ENCODE measurements at places on chromosomes 13 and 19.

DNA sequence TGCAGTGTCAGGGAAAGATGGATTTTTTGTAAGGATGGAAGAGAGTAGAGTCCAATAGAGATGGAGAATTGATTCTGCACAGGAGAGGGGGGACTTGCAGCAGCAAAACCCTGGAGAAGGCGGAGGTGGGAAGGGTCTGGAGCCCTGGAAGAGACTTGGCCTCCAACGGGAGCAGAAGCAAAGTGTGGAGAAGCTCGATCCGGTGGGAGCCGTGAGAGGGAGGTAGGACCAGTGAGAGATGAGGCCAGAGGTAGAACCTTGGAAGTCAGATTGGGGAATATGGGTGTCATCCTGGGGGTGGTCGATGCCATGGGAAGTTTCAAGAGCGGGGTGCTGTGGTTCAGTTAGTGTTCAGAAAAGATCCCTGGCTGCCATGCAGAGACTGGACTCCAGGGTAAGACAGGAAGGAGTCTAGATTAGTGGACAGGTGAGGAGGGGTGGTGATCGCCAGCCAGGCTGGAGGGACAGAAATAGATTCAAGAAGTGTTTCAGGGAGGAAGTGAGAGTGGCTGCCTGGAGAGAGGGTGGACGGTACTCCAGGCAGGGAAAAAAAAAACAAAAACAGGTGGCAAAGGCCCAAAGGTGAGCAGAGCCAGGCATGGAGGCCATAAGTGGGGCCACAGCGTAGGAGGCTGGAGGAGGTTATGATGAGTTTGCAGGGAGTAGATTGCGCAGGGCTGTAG is 2.6 kb downstream of the PPP5C start:
- DNase-seq, result no peak

DNA sequence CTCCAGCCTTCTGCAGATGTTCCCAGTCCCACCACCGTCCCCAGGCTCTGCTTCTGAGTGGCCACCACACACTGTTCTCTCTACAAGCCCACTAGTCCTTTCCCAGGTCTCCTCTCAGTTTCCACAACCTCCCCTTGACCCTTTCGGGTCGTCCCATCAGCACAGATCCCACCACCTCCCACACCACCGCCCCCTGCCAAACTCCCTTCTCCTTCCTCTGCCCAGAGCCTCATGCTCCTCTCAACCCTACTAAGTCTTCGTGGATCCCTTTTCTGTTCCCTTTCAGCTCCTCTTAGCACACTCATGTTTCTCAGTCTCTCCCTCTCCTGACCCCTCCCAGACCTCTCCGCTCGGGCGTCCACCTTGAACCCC is 1.9 kb downstream of the NAPA start:
- DNase-seq, result no peak

DNA sequence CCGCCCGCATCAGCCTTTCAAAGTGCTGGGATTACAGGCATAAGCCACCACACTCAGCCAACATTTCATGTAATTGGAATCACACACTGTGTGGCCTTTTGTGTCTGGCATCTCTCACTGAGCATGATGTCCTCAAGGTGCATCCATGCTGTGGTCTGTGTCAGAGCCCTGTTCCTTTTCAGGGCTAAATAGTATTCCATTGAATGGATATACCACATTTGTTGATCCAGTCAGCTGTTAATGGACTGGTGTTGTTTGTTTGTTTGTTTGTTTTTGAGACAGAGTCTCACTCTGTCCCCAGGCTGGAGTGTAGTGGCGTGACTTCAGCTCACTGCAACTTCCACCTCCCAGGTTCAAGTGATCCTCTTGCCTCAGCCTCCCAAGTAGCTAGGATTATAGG is 17.9 kb downstream of the ATCAY start:
- DNase-seq, result no peak

DNA sequence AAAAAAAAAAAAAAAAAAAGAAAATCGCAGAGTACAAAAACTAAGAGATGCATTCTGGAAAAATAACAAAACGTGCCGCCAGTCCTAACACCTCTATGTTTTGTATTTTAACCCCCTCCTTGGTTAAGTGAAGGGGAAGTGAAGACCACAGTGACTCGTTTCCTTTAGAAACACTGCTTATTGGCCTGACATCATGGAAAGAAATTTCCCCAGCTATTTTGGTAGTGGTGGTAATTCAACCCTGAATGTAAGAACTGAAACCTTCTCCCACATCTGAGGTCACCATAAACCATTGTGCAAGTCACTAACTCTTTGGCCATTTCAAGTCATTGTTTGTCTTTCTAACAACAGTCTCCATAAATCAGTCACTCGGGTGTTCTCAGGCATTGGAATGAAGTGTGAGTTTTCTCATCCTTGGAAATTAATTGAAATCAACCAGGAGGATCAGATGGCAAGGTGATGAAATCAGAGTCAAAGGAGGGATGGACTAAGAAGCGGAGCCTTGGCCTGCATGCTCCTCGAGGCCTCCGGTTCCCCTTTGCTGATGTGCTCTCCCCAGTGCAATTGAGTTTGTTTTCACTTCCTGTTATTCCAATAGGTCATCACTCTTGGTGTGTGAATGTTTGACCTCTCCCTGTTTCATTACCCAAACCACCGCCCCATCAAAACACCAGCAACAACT is 443.9 kb downstream of the FGF9 start:
- DNase-seq, result no peak

GRCh38 chr19:7843521-7843920 is 13.5 kb downstream of the EVI5L start:
- no peak for DNase-seq

- no peak for DNase-seq
These were observed 19.9 kb upstream of the FBXO27 start for GRCh38 chr19:39052243-39052746.

DNA sequence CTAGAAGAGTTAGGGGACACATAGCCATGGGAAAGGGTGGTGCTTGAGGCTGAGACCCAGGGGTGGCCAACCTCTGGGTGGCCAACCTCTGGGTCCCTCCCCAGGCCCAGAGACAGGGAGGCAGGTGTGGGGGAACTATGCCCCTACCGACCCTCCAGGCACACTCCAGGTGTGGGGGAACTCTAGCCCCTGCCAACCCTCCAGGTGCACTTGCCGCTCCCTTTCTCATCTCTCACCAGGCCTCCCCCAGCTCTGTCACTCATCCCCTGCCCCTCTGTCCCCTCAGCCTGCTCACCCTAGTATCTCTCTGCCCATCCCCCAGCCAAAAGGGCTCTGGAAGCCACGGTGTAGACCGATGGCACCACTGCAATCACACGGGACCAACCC is 10.6 kb upstream of the VSTM2B start:
- no peak for DNase-seq

DNA sequence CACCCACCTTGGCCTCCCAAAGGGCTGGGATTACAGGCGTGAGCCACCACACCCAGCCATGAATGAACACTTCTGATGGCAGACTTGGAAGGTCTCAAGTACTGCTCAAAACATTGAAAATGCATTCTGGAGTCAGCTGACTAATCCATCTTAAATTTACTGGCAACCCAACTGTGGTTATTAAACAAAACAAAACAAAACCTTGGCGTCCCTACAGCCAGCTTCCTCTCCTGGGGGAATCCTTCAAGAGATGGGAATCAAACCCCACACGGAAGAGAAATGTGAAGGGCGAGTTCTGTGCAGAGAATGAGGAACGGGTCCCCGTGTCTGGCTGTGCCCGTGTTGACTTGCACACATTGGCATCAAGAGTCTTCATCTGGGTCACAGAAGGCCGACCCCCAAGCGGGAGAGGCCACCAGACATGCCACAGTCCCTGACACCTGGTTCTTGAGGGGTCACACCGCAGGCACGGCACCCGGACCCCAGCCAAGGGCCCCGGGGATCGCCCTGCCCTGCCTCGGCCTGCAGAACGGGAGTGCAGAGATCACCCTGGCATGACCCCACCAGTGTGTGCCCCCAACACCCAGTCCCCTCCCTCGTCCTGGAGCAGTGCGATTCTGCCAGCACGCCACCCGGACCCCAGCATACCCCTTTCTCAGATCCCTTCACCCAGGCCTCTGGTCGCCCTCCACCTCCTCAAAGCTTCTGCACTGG is 3.2 kb downstream of the MAP2K2 start:
- DNase-seq, result no peak

DNA sequence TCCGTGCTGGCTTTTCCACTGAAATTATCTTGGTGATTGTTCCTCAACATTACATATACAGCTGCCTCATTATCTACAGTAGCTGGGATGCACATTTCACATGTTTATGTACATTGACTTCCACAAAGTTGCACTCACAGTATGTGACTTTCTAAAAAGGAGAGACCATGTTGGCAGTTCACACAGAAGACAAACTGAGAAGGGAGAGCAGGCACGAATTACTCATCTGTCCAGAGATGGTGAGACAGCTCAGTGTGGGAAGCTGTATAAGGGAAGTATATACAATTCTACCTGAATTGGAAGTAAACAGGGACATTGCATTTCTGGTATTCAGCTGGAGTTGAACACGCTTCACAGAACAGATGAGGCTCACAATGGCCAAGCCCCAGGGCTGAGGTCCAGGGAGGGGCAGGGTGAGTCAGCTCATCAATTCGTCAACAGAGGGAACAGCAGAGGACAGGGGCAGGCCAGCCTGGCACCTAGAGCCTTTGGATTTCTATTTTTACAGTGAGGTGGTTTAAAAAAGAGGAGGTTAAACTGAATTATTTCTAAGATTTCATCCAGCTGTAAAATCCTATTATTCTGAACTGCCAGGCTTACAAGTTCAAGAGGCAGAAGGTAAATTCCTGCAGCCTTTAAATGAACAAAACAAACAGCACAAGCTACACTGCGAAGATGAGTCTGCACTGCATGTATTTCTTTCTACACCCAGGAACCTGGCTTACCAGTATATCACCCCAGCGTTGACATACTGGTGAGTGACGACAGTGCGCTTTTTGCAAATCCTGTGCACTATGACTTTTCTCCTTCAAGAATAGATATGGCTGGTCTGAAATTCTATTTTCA is 9.8 kb downstream of the PARP4 start:
- DNase-seq, result no peak

- DNase-seq, result no peak
These were observed 40.5 kb upstream of the GAS6 start for GRCh38 chr13:113904411-113904810.
